ENCODE measurements at places on chromosomes 2 and 18.

DNA sequence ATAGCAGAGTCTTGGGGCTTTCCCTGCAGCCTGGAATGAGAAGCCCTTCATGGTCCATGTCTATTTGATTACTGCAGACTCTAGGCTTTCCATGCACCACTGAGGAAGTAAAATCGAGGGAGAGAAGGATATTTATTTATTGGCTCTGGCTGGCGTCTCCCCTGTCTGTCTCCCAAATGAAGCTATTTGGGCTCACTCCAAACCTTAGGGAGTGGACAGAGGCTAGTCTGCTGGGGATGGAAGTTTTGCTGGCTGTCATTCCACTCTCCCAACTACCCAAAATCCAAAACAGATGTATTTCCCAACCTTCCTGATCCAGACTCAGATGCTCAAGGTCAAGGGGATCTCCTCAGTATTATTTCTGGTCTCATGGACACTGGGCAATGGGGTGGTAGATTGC, 33.7 kb downstream of the TMEM17 start:
- no peak for DNase-seq

DNA sequence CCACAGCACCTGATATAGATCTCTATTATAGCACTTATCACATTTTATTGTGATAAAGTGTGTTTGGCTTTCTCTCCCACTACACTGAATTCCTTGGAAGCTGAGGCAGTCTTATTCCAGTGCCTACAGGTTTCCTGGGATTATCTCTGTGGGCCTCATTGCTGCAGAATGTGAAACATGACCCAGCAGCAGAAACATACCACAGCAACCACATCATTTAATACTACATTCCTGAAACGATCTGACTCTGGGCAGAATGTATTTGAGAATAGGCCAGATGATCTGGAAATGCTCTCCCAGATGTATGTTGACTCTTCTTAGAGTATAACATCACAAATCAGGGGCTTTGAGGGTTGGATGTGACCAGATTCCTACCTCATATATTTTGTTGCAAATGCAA, 323.5 kb upstream of the TANK start:
- DNase-seq: no peak

GRCh38 chr2:217260441-217261115, 400.7 kb upstream of the TNP1 start:
- DNase-seq: no peak

DNA sequence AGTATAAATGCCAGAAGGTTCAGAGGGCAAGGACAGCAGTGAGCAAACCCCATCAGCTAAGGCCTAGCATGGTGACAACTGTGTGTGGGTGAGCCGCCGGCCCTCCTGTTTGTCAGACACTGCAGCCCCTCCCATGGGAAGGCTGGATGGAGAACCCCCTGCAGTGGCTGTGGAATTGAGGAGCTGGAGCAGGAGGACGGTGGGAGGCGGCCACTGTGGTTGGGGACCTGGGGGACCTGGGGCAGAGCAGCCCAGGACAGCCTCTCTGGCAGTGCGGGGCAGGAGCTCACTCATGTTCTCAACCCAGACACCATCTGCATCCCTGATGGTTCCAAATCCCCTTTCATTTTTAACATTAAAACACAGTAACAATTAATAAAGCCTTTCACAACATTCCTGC, 68.8 kb downstream of the TSHZ1 start:
- no peak for DNase-seq

- DNase-seq: no peak
Observed at GRCh38 chr2:100413571-100413970, 3.9 kb downstream of the CHST10 start.

- DNase-seq: no peak
Observed at GRCh38 chr2:231213931-231214642, 15.7 kb downstream of the ARMC9 start.

DNA sequence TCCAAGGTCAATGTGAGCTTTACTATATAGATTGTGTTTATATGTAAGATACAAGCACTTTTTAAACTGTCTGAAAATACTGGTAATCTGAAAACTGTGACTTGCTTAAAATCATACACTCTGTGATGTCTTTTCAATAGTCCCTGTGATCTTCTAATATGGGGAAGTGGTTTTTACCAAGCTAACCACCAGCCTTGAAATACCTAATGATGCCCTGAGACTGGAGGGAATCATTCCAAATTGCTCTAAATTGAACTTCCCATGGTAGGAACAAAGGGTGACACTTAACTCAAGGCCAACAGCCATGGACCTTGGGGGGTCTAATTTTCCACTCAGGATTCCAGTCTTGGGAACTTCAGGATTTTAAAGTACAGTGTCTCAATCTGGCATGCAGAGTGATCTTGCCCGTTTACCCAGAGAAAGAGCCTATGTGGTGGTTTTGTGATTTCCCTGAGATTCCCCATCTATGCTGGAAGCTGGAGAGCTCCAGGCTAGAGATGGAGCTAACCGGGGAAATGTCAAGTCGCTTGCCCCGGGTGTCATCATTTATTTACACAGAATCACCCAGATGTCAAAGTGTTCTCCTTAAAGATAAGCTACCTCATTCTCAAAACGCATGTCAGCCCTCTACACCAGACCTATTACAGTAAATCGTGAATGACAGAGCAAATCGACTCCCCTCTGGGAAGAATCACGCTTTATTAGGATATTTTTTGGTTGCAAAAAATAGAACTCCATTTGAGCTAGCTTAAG, 198.5 kb downstream of the SP3 start:
- DNase-seq: no peak

DNA sequence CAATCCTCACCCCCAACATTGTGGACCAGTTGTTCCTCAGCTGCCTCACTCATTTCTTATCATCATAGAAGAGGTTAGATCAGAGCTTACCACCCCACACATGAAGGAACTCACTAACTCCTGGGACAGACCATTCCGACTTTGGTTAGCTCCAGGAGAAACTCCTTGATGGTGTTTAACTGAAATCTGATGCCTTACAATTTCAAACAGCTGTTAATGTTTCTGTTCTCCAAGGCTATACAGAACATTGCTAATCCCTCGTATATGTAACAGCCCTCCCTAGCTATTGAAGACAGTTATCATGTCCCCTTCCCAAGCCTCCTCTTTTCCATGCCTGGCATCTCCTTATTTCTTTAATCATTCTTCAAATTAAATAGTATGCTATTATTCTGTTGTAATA, 14.8 kb downstream of the ERBB4 start:
- no peak for DNase-seq

DNA sequence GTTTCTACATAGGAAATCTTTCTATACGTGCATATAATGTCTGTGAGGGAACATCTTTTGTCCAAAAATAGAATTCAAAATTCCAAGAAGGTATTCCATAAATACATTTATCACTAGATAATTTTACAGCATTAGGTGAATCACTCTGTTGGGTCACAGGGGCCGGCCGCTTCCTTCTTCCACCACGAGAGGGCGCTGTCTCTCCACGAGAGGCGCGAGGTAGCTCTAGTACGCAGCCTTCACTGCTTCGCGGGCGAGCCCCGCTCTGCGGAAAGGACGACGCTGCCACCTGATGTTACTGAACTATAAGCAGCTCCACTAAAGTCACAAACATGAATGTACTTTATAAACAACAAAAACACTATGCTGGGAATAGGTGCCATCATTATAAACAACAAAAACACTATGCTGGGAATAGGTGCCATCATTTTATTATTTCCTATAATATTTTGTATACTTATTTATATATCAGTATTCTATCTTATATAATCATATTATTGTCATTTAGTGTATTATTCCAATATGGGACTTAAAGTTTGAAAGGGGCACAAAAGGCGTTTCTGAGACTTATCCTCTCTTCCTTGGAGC, 69.4 kb upstream of the REV1 start:
- DNase-seq: peak; percentile 76

DNA sequence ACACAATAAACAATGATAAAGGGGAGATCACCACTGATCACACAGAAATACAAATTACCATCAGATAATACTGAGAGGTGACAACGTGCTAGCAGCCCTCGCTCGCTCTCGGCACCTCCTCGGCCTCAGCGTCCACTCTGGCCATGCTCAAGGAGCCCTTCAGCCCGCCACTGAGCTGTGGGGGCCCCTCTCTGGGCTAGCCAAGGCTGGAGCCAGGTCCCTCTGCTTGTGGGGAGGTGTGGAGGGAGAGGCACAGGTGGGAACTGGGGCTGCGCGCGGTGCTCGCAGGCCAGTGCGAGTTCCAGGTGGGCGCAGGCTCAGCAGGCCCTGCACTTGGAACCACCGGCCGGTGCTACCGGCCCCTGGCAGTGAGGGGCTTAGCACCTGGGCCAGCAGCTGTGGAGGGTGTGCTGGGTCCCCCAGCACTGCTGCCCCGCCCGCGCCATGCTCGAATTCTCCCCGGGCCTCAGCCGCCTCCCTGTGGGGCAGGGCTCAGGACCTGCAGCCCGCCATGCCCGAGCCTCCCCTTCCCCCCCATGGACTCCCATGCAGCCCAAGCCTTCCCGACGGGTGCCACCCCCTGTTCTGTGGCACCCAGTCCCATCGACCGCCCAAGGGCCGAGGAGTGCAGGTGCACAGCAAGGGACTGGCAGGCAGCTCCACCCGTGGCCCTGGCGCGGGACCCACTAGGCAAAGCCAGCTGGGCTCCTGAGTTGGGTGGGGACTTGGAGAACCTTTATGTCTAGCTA, 340.0 kb upstream of the GULP1 start:
- DNase-seq: no peak

DNA sequence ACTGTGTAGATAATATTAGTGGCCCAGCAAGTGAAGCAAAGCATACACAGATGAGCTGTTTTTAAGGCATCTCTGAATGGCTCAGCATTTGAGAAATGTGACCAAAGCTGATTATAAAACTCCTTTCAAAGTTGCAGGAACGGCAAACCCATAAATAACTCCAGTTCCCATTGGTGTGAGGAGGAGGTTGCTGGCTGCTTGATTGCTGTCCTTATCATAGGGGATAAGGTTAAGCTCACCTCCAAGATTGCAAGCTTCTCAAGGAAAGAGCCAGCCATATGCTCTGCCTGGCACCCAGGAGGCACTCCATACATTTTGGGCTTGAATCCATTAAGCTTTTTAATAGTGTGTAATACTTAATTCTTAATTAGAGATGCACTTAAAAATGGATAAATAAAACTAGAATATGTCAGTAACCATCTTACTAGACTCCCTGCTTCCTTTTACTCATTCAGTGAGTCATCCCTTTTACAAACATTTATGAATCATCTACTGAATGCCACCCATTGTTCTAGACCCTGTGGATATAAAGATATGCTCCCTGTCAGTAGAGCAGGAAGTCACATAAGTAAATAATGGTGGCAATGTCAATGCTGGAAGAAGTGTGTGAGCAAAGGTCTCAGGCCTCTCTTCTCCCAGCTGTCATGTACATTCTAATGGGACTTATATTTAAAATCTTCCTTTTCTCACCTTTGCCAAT, 99.3 kb downstream of the SPATS2L start:
- DNase-seq: peak; percentile 13

- DNase-seq: peak; percentile 23
Observed at GRCh38 chr2:235230821-235231601, 262.8 kb upstream of the AGAP1 start.

GRCh38 chr2:219766658-219767057, 139.2 kb downstream of the SLC4A3 start:
- DNase-seq: no peak

GRCh38 chr18:49162226-49162864, 211.6 kb upstream of the SMAD7 start:
- DNase-seq: no peak

- DNase-seq: no peak
Observed at GRCh38 chr2:118983133-118983532, 41.1 kb downstream of the MARCO start.

GRCh38 chr2:68027959-68028358, 34.8 kb downstream of the C1D start:
- DNase-seq: no peak

GRCh38 chr2:216884347-216884746, 24.5 kb upstream of the TNP1 start:
- DNase-seq: no peak

GRCh38 chr2:216758256-216759155, 63.2 kb upstream of the IGFBP5 start:
- DNase-seq: no peak

DNA sequence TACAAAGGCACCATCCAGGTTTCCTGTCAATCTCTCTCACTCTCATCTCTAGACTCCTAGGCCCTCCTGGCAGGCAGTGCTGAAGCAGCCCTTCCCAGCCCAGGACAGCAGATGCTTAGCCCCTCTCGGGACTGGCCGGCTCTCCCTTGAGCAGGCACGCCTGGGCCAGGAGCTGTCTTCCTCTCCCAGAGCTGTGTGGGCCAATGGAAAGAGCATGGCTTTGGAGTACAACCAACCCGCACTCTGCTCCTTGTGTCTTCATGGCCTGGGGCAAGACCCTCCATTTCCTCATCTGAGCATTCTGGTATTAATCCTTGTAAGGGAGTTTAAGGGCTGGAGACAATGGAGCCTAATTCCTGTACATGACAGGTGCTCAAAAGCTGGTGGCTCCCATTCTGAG, 97.2 kb downstream of the CAPN13 start:
- no peak for DNase-seq

GRCh38 chr2:37652199-37652640, 19.2 kb downstream of the CDC42EP3 start:
- DNase-seq: no peak

DNA sequence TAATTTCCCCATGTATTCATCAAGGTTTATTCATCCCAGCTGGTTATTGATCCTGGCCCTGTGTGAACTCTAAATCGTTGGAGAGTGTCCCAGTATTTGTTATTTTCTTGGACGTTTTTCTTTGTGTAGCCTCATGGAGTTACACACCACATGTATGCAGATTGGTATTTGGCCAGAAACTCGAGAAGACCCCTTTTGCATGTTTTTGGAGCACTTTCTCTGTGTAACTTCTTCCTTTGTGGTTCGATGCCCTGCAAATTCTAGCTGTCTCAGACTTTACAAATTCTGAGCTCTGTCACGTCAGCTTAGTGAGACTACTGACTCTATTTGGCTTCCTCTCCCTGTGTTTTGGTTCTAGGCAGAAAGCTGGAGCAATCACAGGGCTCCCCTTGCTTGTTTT, 198.7 kb downstream of the MCFD2 start:
- no peak for DNase-seq

- no peak for DNase-seq
Observed at GRCh38 chr2:185436787-185437372, 301.7 kb upstream of the FSIP2 start.

DNA sequence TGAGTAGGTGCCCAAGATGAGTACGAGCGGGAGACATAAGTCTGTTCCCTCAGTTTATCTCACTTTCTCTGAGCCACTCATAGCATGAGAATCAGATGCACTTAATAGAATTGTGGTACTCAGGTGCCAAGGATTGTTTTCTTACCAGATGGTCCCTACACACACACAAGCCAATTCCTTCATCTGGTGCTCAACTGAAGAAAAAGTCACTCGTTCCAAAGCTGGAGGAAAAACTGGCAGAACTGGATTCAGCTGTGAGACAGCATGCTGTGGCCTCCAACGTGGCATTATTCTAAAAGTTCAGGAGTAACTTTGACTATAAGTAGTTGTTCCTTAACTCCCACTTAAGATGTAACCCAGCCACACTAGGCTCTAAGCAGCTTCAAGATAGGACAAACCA, 33.4 kb upstream of the ABCA12 start:
- no peak for DNase-seq

GRCh38 chr2:215605214-215605613, 169.3 kb upstream of the FN1 start:
- no peak for DNase-seq

- no peak for DNase-seq
Observed at GRCh38 chr2:68468801-68469200, 1.4 kb downstream of the APLF start.

- DNase-seq: no peak
Observed at GRCh38 chr18:4403836-4404235, 51.3 kb downstream of the DLGAP1 start.
